ENCODE measurements at places on chromosomes 1 and 21.

- peak; percentile 80 for DNase-seq
- H3K36me3 ChIP-seq = no peaks in the 10 kb centered on the region
- H3K4me3 ChIP-seq = peak within 1 kb of the TSS; percentile 98
Measured at GRCh38 chr1:246506674-246507481, at the start of gene SMYD3. TSS of gene SMYD3 (minus strand) at chr1:246507279.

GRCh38 chr1:185561629-185562028, 172.6 kb upstream of the HMCN1 start:
- no peak overlapping the region for H3K27ac ChIP-seq
- no peaks in the 10 kb centered on the region for H3K36me3 ChIP-seq
- H3K27me3 ChIP-seq = no peaks in the 10 kb centered on the region
- H3K4me1 ChIP-seq = peaks cover 7% of the 10 kb centered on the region

DNA sequence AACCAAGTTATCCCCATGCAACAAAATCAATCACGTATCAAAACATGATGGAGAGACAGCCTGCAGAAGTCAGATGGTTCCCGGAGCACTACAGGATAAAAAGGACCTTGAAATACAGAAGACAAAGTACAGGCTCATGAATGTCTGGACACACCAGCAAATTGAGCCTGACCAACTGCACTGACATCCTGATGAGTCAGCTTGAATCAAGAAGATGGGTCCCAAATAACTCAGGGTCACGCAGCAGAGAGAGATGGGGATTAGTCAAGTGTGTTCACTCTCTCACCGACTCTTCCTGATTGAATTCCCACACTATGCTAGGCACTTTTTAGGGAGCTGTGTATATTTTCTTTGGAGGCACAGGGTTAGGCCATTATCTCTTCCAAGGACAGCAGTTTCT, 71.1 kb upstream of the DIRAS3 start:
- H3K4me1 ChIP-seq = no peaks in the 10 kb centered on the region
- no peaks in the 10 kb centered on the region for H3K27me3 ChIP-seq
- H3K4me3 ChIP-seq = no peak overlapping the region

DNA sequence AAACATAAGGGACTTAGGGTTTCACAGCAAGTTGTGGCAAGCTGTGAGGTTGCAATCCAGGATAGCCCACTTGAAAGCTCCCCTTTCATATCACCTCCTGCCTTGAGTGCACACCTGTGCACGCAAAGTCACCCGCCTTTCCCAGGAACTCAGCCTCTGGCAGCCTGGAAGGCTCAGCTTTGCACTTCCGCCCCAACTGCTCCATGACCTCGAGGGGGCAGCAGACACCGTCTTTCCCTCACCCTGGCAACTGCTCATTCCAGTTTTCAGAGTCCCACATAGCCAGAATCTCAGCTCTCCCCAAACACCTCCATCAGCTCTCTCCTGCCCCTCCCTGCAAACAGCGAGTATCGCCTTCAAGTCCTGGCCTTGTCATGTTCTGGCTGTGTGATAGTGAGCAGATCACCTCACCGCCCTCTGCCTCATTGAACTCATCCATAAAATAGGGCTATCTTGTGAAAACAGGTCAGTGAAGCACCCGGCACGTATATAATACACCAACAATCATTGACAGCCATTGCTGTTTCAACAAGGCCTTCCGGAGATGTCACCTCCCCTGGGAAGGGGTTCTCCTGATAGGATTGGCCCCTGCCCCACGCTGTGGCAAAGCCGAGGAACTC, 32.2 kb upstream of the EPB41 start:
- no peaks in the 10 kb centered on the region for H3K27me3 ChIP-seq
- H3K36me3 ChIP-seq = no peaks in the 10 kb centered on the region
- H3K4me1 ChIP-seq = peaks cover 17% of the 10 kb centered on the region

- no peak overlapping the region for H3K27ac ChIP-seq
- 0 out of 2 replicates have a peak, but pooled peaks cover 3% of the 10 kb centered on the region for H3K4me1 ChIP-seq
- DNase-seq = no peak
Measured at GRCh38 chr1:112358061-112358770, 37.8 kb upstream of the CTTNBP2NL start.

- no peak overlapping the region for H3K4me3 ChIP-seq
- no peaks in the 10 kb centered on the region for H3K36me3 ChIP-seq
- H3K4me1 ChIP-seq = no peaks in the 10 kb centered on the region
- no peak overlapping the region for H3K27ac ChIP-seq
- DNase-seq = no peak
Measured at GRCh38 chr1:50492142-50492541, 68.9 kb upstream of the DMRTA2 start.

GRCh38 chr1:168842916-168843315, 113.9 kb upstream of the DPT start:
- H3K27ac ChIP-seq = no peak overlapping the region
- no peaks in the 10 kb centered on the region for H3K36me3 ChIP-seq
- H3K4me1 ChIP-seq = no peaks in the 10 kb centered on the region
- H3K4me3 ChIP-seq = no peak overlapping the region
- DNase-seq = no peak

GRCh38 chr1:116794804-116795481, 40.7 kb downstream of the CD2 start:
- DNase-seq = no peak
- H3K27ac ChIP-seq = no peak overlapping the region
- H3K4me3 ChIP-seq = no peak overlapping the region
- no peaks in the 10 kb centered on the region for H3K36me3 ChIP-seq

DNA sequence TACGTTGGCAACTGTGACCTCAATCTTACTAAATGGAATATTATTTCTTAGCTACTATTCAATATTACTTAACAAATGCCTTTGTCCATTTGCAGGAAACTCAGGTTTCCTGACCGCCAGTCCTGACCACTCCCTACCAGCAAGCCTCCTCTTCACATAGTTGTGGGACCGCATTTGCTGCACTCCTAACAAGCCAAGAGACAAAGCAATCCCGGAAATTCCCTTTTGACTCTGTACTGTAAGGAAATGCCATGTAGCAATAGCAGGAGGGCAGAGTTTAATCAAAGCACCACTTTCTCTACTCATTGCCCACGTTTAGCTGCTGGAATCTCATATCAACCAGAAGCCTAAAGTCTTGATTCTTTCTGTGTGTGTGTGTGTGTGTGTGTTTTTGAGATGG, 28.1 kb upstream of the ACBD6 start:
- H3K4me1 ChIP-seq = peaks cover 32% of the 10 kb centered on the region
- no peaks in the 10 kb centered on the region for H3K27me3 ChIP-seq
- H3K36me3 ChIP-seq = no peaks in the 10 kb centered on the region
- no peak for DNase-seq
- H3K27ac ChIP-seq = peak overlapping the region; percentile 59
- H3K4me3 ChIP-seq = no peak overlapping the region

DNA sequence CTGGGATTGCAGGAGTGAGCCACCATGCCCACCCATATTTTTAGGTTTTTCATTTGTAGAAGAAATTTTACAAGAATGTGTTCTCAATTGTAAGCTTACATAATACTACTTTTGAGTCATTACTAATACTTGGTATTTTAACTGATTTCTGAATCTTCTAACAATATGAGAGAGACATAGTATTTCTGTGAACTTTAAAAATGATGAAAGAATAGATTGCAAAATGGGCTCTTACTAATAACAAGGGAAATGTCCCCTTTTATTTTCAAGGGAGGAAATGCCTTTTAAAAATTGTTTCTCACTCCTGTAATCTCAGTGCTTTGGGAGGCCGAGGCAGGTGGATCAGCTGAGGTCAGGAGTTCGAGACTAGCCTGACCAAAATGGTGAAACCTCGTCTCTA, 5.9 kb downstream of the AGO3 start:
- H3K4me3 ChIP-seq = no peak overlapping the region
- no peak for DNase-seq
- no peaks in the 10 kb centered on the region for H3K36me3 ChIP-seq
- H3K27ac ChIP-seq = no peak overlapping the region
- peaks cover 6% of the 10 kb centered on the region for H3K4me1 ChIP-seq

DNA sequence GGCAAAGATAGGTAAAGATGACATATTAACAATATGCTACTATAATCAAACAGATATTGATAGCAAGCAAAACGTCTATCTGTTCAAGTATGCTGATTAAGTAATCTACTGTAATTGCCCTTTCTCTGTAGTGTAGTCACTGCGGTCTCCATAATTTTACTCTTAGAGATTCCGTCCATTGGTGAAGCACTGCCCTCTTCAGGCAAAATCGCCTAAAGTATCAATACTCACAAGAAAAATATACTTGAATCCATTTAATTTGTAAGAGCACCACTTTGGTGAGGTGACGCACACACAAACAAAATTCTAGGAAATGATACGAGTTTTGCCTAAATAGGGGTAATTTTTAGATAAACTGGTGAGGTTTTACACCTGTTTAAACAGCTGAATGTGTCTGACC, 434.6 kb upstream of the CHRM3 start:
- peak; percentile 29 for DNase-seq
- H3K27ac ChIP-seq = no peak overlapping the region
- H3K4me1 ChIP-seq = no peaks in the 10 kb centered on the region
- no peak overlapping the region for H3K4me3 ChIP-seq
- H3K36me3 ChIP-seq = no peaks in the 10 kb centered on the region

- no peak for DNase-seq
- no peak overlapping the region for H3K27ac ChIP-seq
- H3K27me3 ChIP-seq = no peaks in the 10 kb centered on the region
Measured at GRCh38 chr21:26813426-26813998, 31.7 kb downstream of the ADAMTS1 start.

DNA sequence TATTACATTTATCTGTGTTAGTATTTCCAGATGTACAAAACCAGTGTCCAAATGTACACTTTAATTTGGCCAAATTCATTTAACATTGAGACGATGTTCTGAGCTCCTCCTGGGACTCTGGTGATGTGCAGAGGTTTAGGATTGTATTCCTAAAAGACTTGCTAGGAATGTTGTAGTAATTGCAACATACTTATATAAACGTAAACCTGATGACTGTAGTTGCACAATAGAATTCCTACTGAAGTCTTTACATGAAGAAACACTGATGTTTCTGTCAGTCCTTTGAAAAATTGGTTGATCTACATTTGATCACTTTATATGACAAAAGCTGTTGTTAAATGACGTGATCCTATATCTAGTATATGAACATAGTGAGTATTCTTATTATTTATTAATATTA, 5.1 kb upstream of the OR14C36 start:
- H3K27ac ChIP-seq = no peak overlapping the region
- H3K27me3 ChIP-seq = no peaks in the 10 kb centered on the region
- DNase-seq = no peak
- H3K36me3 ChIP-seq = no peaks in the 10 kb centered on the region
- H3K4me1 ChIP-seq = no peaks in the 10 kb centered on the region

- no peaks in the 10 kb centered on the region for H3K36me3 ChIP-seq
- H3K27ac ChIP-seq = no peak overlapping the region
- DNase-seq = no peak
- no peak overlapping the region for H3K4me3 ChIP-seq
Measured at GRCh38 chr1:60146884-60147283, 73.3 kb upstream of the C1orf87 start.

DNA sequence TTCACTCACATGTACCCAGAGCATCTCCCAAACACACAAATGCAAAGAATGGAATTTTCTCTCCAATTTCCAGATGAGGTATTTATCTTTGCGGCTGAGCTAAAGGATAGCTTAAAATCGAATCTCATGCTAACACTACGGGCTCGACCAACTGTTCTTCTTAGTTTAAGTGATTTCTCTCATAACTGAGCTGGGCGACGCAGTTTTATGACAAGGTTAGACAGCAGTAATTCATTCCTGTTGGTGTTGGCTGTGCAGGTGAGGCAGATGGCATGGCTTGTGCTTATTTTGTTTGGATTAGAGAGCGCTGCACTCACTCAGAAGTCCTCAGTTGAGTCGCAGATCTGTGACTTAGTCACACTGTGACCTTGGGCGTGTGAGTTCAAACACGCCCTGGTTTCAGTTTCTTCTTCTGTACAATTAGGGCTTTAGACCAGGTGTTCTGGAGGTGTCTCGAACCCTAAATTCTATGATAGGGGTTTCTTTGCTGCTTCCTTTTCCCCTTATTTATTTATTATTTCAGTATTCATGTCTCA, 41.5 kb upstream of the MRPS6 start:
- no peaks in the 10 kb centered on the region for H3K4me1 ChIP-seq
- H3K27ac ChIP-seq = no peak overlapping the region

DNA sequence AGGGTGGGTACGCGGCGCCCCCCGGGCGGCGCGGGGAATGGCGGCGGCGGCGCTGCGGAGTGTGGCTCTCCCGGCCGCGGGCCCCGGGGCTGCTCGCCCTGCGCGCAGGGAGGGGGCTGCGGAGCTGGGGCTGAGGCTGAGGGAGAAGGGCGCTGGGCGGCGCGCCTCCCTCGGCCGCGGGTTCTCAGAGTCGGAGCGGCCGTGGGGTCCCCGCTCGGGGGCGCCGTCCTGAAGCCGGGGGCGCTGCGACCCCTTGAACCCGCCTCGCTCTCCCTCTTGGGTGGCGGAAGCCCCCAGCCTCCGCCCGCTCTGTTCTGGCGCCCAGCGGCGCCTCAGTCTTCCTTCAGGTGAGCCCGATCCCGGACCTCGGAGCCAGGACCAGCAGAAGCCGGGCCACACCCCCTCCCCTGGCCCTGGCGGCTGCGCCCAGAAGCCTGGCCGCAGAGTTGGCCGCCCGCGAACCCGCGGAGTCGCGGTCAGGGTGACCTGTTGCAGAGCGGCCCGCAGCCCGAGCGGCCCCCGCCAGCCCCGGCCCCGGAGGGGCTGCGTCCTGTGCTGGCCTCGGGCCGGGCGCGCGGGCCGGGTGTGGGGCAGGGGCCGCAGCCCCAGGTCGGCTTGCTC, 532 bp downstream of the RALGPS2 start:
- peak overlapping the region; percentile 89 for H3K4me3 ChIP-seq
- H3K27ac ChIP-seq = peak overlapping the region; percentile 86
- no peaks in the 10 kb centered on the region for H3K36me3 ChIP-seq
- H3K4me1 ChIP-seq = peaks cover 10% of the 10 kb centered on the region
- H3K27me3 ChIP-seq = no peaks in the 10 kb centered on the region
- DNase-seq = peak; percentile 76

- no peak for DNase-seq
- no peaks in the 10 kb centered on the region for H3K4me1 ChIP-seq
- H3K27me3 ChIP-seq = no peaks in the 10 kb centered on the region
- no peaks in the 10 kb centered on the region for H3K36me3 ChIP-seq
- H3K27ac ChIP-seq = no peak overlapping the region
- H3K4me3 ChIP-seq = no peak overlapping the region
Measured at GRCh38 chr1:63984257-63984929, 210.6 kb downstream of the ROR1 start.

DNA sequence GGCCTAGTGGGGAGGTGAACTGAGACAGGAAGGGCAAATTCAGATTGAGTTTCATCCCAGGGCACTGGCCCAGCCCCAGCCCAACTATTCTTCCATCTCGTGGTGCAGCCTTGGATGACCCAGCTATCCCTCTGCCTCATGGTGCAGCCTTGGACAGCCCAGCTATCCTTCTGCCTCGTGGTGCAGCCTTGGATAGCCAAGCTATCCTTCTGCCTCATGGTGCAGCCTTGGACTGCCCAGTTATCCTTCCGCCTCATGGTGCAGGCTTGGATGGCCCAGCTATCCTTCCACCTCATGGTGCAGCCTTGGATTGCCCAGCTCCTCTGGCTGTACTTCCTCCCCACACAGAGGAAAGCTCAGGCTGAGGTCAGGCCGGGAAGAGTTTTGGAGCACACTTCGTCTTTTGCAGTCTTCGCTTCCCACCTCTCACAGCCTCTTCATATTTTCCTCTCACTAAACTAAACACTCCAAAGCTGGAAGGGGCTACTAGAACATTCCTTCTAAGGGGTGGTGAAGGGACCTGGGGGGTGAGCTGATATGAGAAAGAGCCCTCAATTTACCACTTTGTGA, 69.8 kb upstream of the TTC34 start:
- H3K27ac ChIP-seq = no peak overlapping the region
- no peak for DNase-seq
- no peaks in the 10 kb centered on the region for H3K36me3 ChIP-seq
- no peaks in the 10 kb centered on the region for H3K4me1 ChIP-seq
- no peak overlapping the region for H3K4me3 ChIP-seq

GRCh38 chr21:34642211-34643075, 26.4 kb upstream of the CLIC6 start:
- no peaks in the 10 kb centered on the region for H3K4me1 ChIP-seq
- DNase-seq = no peak
- no peak overlapping the region for H3K27ac ChIP-seq
- no peaks in the 10 kb centered on the region for H3K27me3 ChIP-seq
- no peaks in the 10 kb centered on the region for H3K36me3 ChIP-seq
